Sciatic nerve (tissue), 2 donors: ENCODE measurements at places on chromosomes 13 and 19.

GRCh38 chr13:27177852-27178251 lies 6.2 kb upstream of the USP12 start:
- no peak for DNase-seq

DNA sequence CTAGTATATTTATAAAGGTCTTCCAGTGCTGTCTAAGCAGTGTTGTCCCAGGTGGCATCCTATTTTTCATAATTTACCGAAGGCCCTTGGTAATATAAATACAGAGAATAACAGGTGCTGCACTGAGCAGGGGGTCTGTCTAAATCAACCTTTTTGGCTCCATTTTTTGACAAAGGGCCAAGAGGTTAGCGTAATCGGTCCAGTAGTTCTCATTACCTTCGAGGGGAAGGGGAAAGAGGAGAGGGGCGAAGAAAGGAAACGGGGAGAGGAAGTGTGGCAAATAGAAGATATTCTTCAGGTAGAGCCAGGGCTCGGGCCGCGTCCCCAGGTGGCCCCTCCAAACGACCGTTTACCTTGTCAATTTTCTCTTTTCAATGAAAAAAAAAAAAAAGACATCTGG lies 749 bp upstream of the PAN3 start:
- DNase-seq = no peak

DNA sequence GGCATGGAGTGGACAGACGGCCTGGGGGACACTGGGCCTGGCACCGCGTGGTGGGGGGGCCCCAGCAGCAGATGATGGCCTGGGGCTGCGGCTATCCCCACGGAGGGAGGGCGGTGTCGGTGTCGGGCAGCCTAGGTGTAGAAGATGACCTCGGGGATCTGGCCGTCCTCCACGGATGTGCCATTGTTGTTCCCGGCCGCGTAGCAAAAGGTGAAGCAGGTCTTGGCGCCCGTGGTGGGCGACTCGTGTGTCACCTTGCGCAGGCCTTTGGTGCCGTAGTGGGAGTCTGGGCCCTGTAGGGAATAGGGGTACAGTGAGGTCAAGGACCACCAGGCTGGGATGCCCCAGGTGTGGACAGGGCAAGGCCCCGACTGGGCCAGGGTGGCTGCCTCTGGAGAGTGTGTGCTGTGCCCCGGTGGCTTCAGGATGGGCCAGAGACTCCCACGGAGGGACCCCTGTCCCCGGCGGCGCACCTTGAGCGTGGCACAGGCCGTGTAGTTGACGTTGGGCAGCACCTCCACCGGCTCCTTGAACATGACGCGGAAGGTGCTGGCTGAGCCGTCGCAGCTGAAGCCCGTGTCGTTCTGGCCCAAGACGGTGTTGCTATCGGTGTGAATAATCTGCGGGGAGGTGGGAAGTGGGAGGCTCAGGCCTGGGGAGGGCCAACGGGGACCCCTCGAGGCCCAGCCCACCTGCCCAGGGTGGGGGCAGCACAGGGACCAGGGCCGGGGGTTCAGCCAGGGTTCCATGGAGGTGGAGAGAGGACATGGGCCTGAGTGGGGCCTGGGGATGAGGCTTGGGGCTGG lies 29.0 kb downstream of the BTBD2 start:
- no peak for DNase-seq

GRCh38 chr13:106151056-106151699 lies 384.3 kb downstream of the EFNB2 start:
- DNase-seq = no peak

- peak; percentile 81 for DNase-seq
These were observed 60.0 kb downstream of the TPT1 start for GRCh38 chr13:45280751-45281634.

GRCh38 chr19:7540761-7541474 lies 5.4 kb downstream of the PNPLA6 start:
- DNase-seq = no peak

DNA sequence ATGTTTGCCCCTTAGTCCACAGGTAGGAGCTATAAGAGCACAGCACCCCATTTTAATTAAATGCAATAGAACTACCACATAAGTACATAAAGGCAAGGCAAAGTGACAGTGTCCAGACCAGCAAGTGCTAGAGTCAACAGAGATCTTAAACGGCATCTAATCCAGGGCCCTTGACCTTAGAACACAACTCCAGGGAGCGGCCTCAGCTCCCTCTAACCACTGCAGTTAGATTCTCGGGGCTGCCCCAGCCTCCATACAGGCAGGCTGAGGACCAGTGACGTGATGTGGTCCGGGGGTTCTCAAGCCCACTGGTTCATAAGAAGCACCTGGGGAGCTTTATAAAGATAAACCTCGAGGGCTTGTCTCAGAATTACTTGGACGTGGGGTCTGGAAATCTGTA lies 10.0 kb upstream of the ATP12A start:
- no peak for DNase-seq

DNA sequence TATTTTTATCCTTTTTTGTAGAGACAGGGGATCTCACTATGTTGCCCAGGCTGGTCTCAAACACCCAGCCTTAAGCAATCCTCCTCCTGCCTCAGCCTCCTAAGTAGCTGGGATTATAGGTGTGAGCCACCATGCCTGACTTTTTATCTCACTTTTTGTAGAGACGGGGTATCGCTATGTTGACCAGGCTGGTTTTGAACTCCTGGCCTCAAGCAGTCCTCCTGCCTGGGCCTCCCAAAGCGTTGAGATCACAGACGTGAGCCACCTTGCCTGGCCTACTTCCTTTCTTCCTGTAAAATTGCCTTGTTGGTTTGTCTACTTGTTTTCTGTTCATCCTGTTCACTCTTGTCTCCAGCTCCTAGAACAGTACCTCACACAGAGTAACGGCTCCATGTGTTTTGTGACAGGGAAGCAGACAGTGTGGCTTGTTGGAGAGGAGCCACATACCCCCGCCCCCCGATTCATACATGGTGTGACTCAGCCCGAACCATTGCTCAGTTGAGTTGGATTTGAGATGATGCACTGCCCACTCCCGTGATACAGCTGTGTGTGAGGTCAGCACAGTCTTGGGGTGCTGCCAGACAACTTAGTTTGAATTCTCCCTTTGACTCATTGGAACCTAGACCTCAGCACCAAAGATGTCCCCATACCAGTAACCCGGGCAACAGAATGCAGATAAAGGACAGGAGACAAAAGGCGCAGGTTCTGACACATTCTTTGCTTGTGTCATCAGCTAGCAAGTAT lies 34.2 kb downstream of the GPR42 start:
- DNase-seq = no peak

DNA sequence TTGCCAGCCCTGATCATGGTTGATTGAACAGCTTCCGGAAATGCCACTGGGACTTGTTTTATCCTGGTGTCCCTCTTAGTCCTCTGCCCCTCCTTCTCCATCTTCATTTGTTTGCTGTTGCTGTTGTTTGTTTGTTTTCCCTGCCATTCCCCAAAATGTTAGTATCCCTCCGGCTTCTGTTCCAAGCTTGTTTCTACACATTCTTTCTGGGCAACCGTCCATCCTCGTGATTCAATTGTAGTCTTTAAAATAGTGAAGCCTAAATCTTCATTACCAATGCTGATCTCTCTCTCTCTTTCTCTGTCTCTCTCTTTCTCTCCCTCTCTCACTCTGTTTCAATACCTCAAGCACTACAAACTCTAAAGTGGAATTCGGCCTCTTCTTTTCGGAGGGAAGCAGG lies 649.3 kb upstream of the ARGLU1 start:
- DNase-seq = no peak

- DNase-seq = no peak
These were observed 26.3 kb downstream of the ARID3A start for GRCh38 chr19:952049-952679.

GRCh38 chr13:111949311-111949710 lies 117.6 kb upstream of the SOX1 start:
- DNase-seq = no peak

DNA sequence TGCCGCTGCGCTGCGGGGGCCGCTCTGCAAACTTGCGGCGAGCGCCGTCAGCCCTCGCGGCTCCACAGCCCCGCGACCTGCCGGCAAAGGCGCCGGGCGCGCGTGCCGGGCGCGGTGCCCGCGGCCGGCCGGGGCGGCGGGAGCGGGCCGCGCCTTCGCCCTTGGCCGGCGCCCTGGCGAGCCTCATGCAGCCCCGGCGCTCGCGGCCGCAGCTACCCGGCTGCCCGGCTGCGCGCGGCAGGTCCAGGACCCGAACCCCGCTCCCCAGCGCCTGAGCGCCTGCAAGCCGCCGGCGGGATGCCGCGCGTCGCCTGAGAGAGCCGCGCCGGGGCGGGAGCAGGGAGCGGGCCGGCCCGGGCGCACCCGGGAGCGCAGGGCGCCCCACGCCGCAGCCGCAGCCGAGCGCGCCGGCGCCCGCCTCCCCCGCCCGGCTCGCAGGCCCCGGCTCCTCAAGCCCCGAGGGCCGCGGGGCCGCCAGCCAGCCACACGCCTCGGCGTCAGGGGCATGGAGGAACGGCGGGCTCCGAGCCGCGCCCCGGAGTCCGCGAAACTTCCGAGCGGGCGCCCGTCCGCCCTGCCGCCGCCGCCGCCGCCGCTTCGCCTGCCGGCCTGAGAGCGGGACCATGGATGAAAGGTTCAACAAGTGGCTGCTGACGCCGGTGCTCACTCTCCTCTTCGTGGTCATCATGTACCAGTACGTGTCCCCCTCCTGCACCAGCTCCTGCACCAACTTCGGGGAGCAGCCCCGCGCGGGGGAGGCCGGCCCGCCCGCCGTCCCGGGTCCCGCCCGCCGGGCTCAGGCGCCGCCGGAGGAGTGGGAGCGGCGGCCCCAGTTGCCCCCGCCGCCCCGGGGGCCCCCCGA lies 564 bp downstream of the HS6ST3 start:
- no peak for DNase-seq

DNA sequence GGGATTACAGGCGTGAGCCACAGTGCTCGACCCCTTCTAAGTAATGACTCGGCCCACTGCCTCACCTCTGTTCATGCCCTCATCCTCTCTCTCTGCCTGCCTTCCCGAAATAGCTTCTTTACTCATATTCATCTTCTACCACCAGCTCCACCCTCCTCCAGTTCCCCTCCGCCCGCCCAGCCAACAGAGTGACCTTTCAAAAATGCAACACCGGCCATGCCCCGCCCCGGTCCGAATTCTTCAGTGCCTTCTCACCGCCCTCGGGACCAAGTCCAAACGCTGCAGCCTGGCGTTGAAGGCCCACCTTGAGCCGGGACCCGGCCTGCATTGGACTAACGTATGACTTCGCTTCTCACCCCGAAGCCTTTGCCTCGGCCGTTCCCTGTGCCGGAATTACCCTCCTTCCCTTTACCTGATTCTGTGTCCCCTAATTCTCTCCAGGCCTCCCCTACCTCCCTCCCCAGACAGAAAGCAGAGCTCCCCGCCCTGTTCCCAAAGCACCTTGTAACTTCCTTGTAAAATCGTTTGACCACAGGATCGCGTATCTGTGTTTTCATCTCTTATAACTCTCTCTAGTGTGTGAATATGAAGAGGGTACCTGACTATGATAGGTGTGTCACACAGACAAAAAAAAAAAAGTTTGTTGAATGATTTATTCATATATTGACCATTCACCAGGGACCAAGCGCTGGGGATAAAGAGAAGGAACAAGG lies 8.1 kb upstream of the MUC16 start:
- no peak for DNase-seq

DNA sequence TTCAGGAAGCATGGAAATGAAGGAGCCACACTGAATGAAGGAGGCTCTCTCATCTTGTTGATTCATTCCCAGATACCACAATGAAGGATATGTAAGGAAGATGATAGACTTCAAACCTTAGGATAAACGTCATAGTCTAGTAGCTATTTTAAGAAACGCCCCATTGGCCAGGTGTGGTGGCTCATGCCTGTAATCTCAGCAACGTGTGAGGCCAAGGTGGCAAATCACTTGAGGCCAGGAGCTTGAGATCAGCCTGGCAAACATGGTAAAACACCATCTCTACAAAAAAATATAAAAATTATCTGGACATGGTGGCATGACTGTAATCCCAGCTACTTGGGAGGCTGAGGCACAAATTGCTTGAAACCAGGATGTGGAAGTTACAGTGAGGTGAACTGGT lies 17.1 kb upstream of the ZNF841 start:
- DNase-seq = no peak

GRCh38 chr19:37930416-37930815 lies 23.4 kb downstream of the SIPA1L3 start:
- no peak for DNase-seq

DNA sequence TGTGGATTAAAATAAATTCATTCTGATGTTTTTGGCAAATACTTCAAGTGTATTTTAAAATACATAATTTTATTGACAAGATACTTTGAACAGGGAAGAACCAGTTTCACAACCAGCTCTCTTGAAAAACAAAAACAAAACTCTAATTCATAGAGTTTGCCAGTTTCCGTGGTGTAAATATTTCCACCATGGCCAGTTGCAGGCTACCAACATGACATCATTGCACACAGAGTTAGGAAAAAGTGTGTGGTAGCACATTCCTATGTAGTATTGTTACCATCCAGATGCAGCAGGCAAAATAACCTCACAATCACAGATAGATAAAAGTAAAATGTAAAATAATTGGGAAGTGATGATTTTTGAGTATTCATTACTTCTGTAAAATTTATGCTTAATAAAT lies 7.7 kb upstream of the RNF113B start:
- DNase-seq = no peak

DNA sequence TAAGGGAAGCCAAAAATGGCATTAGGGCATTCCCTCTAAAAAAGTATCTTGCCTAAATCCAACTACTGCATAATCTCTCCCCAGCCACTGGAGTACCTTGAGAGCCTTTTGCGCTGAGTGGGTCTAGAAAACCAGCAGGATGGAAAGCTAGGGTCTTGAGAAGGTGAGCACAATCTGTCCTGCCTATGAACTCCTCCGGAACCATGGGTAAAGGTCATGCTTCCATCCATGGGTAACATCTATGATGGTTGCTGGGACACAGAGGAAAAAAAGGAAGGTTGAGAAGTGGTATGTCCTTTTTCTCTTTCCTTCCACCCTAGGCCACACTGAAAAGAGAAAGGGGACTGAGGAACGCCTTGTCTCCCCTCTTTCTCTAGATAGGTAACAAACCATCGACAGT lies 52.4 kb downstream of the ZNF676 start:
- DNase-seq = no peak
